Nephron progenitor cell (in vitro differentiated cells): ENCODE measurements at places on chromosomes 12 and 14.

DNA sequence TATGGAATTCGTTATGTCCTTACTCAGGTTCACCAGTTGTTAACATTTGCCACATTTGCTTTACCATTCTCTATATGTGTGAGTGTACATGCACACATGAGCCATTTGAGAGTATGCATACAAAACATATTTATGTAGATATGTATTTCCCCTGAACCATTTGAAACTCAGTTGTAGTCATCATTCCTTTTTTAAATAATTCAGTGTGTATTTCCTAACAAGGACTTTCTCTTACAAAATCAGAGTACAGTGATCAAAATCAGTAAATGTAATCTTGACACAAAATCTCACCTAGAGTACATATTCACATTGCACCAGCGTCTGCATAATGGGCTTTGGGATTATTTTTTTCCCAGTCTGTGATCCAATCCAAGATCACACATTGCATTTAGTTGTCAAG is 384.9 kb downstream of the DIO2 start:
- peaks cover 3% of the 10 kb centered on the region for H3K27me3 ChIP-seq
- H3K4me1 ChIP-seq, result peaks cover 47% of the 10 kb centered on the region
- H3K36me3 ChIP-seq, result peaks cover 14% of the 10 kb centered on the region
- no peak overlapping the region for H3K4me3 ChIP-seq
- no peak overlapping the region for H3K27ac ChIP-seq
- DNase-seq, result no peak

DNA sequence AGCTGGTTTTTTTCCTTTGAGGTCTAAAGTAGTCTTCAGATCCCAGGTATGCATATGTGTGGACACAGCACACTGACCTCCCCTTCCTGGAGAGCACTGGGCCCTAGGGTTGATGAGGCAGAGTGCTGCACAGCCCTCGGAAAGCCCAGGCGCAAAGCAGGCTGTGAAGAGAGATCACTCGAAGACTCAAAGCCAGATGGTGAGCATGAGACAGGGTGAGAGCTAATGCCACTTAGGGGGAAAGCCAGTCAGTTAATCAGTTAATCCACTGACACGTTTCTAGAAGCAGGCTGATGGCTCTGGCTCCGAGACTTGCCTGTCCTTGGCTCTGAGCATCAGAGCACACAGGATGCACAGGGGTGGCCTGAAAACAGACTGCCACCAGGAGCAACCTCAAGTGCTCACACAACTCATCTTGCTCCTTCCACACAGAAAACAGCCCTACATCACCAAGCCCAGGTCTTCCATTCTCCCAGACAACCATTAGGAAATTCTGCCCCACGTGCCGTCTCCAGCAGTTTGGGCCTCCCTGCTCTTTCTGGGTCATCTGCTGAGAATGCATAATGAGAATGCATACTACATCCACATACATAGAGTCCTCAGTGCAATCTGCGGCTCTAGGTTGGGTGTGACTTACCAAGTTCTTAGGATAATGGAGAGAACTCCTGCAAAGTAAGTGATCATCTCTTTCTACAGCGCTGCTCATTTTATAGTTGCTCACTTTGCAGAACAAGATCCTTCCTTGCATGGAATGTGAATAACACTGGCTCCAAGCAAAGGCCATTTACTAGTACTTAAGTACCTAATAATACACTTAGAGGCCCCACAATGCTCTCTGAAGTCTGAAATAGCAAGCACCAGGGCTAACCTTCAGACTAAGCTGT is 12.0 kb downstream of the AQP6 start:
- no peak overlapping the region for H3K4me3 ChIP-seq
- no peak for DNase-seq
- H3K27ac ChIP-seq, result peak overlapping the region; percentile 52
- peaks cover 59% of the 10 kb centered on the region for H3K4me1 ChIP-seq
- H3K27me3 ChIP-seq, result no peaks in the 10 kb centered on the region

- H3K36me3 ChIP-seq, result no peaks in the 10 kb centered on the region
- peak overlapping the region; percentile 63 for H3K27ac ChIP-seq
- no peak overlapping the region for H3K4me3 ChIP-seq
- peaks cover 63% of the 10 kb centered on the region for H3K4me1 ChIP-seq
- DNase-seq, result peak; percentile 30
- H3K27me3 ChIP-seq, result peaks cover 11% of the 10 kb centered on the region
These were observed 405.8 kb downstream of the MED13L start for GRCh38 chr12:115871714-115872113.

GRCh38 chr14:95077345-95077744 is 80.0 kb downstream of the DICER1 start:
- no peak for DNase-seq
- peaks cover 1% of the 10 kb centered on the region for H3K36me3 ChIP-seq
- H3K27ac ChIP-seq, result no peak overlapping the region
- peaks cover 5% of the 10 kb centered on the region for H3K27me3 ChIP-seq
- no peak overlapping the region for H3K4me3 ChIP-seq

DNA sequence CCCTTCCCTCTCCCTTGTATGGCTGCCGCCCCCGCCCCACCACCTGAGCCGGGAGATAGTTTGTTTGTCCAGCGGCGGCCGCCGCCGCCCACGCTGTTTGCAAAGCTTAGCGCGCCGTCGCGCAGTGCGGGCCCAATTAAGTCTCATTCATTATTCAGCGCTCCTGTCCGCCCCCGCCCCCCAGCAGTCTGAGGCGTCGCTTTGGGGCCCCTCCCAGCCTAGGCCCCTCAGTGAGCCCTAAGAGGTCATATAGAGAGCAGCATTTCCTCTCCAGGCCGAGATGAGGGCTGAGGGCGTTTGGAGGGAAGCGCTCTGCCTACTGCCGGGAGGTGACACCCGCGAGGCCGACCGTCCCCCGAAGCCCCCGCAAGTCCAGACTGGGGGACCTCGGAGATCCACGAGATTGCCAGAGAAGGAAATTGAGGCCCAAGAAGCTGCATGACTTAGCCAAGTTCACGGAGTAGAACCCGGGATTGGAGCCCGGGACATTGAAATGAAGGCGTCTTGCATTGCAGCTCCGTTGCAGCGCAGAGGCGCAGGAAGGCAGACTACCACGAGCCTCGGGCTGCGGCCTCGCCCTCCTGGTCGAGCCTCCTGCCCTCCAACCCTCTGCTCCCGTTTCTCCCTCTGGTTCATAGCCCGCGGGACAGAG is at the start of gene DNAJC22:
DNAJC22 (plus strand) TSS at position 230 of the 652 bp plus-strand sequence. CDS start 1,985 bp downstream, outside the sequence.
- H3K4me1 ChIP-seq, result peaks cover 51% of the 10 kb centered on the region
- H3K4me3 ChIP-seq, result peak within 1 kb of the TSS; percentile 78
- no peaks in the 10 kb centered on the region for H3K36me3 ChIP-seq

DNA sequence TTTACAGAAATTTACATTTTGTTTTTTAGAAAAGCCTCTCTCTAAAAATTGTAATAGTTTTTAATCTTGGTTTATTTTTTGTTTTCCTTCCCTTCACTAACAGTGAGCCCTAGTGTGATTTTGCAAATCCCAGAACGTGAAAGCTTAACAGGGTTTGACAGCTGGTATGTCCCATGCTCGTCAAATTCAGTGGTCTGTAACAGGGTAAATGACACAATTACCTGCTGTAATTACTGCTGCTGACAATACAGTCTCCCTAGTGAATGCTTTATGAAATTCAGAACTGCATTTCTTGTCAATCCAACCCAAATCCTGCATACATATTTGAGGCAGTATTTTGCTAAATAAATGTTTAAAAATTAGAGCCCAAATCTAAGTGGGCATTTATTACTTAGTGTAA is 249.2 kb downstream of the NELL2 start:
- H3K4me1 ChIP-seq, result peaks cover 30% of the 10 kb centered on the region
- no peak overlapping the region for H3K27ac ChIP-seq
- no peak overlapping the region for H3K4me3 ChIP-seq

- H3K4me3 ChIP-seq, result no peak overlapping the region
- H3K4me1 ChIP-seq, result peaks cover 9% of the 10 kb centered on the region
These were observed 364.5 kb downstream of the PDZRN4 start for GRCh38 chr12:41552588-41552987.

- no peak overlapping the region for H3K4me3 ChIP-seq
- peaks cover 23% of the 10 kb centered on the region for H3K4me1 ChIP-seq
- H3K36me3 ChIP-seq, result no peaks in the 10 kb centered on the region
- H3K27me3 ChIP-seq, result peaks cover 4% of the 10 kb centered on the region
These were observed 178.1 kb upstream of the DDHD1 start for GRCh38 chr14:53331247-53331646.

DNA sequence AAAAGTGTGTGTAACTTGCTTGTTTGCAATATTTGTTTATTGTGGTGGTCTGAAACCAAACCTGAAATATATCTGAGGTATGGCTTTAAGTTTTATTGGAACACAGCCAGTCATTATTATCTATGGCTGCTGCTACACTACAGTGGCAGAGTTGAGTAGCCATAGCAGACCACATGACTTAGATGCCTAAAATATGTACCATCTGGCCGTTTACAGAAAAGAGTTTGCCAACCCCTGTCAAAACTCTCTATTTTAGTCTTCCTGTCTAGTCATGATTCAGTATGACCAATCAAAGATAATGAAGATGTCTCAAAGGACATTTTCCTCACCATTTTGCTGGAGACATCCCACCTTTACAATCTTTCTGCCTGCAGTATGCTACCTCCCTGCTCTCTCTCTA is 242.3 kb downstream of the ANO6 start:
- H3K4me3 ChIP-seq, result no peak overlapping the region
- no peak overlapping the region for H3K27ac ChIP-seq
- peaks cover 2% of the 10 kb centered on the region for H3K27me3 ChIP-seq
- no peaks in the 10 kb centered on the region for H3K36me3 ChIP-seq
- DNase-seq, result no peak

- no peak for DNase-seq
- peaks cover 60% of the 10 kb centered on the region for H3K4me1 ChIP-seq
- no peak overlapping the region for H3K27ac ChIP-seq
- no peak overlapping the region for H3K4me3 ChIP-seq
- H3K27me3 ChIP-seq, result peaks cover 3% of the 10 kb centered on the region
- no peaks in the 10 kb centered on the region for H3K36me3 ChIP-seq
These were observed 100.0 kb downstream of the DUSP6 start for GRCh38 chr12:89252284-89252683.

DNA sequence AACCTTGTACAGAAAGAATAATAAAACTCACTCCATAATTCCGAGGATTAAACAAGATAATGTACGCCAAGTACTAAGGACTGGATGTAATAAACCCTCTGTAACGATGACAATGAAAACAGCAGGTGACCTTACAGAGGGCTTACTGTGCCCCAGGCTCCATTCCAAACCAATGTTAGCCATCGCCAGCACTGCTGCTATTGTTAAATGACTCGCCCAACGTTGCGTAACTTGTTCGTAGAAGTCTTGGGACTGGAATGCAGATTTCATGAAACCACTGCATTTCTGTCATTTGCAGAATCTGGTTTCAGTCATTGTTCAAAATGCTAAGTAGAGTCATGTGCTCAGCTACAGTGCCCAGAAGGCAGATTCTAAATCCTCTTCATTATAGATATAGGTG is 728 bp upstream of the STON2 start:
- no peaks in the 10 kb centered on the region for H3K4me1 ChIP-seq
- H3K36me3 ChIP-seq, result peaks cover 4% of the 10 kb centered on the region
- no peak overlapping the region for H3K27ac ChIP-seq
- no peaks in the 10 kb centered on the region for H3K27me3 ChIP-seq

GRCh38 chr12:27619308-27619707 is 76.9 kb upstream of the REP15 start:
- H3K4me3 ChIP-seq, result no peak overlapping the region
- no peak for DNase-seq
- H3K36me3 ChIP-seq, result peaks cover 13% of the 10 kb centered on the region
- H3K27me3 ChIP-seq, result no peaks in the 10 kb centered on the region

DNA sequence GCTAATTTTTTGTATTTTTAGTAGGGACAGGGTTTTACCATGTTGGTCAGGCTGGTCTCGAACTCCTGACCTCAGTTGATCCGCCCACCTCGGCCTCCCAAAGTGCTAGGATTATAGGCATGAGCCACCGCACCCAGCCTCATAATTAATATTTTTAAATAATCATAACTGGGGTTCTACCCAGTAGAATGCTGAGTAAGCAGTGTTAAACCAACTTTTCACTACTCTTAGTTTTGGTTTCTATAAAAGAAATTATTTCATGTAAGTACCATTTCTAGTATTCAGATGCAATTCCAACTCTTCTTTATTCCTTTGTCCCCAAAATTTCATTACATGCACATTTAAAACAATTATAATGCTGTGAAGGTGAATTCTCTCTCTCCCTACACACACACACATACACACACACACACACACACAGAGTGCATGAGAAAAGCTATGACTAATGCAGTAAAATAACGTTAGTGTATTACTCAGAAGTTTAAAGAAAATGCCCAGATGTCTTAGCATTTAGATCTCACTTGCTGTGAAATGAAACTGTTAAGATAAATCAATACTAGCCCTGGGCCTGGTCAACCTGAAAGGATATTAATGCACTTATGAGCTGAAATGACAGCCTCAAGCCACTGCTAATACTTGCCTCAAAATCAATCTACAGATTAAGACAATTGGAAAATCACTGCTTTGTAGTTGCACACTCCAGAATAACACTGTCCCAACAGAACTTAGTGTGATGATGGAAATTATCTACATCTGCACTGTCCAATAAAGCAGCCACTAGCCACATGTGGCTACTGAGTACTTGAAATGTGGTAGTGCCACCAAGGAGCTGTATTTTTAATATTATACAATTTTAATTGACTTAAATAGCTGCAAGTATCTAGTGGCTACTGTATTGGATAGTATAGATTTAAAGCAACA is 36.0 kb downstream of the PTPN21 start:
- no peak for DNase-seq
- peaks cover 36% of the 10 kb centered on the region for H3K4me1 ChIP-seq
- H3K27me3 ChIP-seq, result no peaks in the 10 kb centered on the region
- H3K36me3 ChIP-seq, result peaks cover 48% of the 10 kb centered on the region

DNA sequence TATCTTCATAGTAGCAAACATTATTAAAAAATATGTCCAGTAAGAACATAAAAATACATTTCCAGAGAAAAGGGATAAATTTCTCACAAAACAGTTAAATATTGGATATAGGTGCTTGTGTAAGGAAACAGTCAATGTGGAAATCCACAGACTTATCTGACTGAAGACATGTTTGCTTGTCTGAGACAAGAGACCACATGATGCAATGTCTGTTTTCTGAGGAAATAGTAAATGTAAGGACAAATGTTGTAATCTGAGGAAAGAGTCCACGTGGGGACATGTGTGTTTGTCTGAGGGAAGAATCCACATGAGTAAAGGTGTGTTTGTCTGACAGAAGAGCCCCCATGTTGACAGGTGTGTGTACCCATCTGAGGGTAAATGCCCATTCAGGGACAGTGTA is 1093.2 kb downstream of the TMEM121 start:
- no peak for DNase-seq
- H3K36me3 ChIP-seq, result peaks cover 3% of the 10 kb centered on the region

DNA sequence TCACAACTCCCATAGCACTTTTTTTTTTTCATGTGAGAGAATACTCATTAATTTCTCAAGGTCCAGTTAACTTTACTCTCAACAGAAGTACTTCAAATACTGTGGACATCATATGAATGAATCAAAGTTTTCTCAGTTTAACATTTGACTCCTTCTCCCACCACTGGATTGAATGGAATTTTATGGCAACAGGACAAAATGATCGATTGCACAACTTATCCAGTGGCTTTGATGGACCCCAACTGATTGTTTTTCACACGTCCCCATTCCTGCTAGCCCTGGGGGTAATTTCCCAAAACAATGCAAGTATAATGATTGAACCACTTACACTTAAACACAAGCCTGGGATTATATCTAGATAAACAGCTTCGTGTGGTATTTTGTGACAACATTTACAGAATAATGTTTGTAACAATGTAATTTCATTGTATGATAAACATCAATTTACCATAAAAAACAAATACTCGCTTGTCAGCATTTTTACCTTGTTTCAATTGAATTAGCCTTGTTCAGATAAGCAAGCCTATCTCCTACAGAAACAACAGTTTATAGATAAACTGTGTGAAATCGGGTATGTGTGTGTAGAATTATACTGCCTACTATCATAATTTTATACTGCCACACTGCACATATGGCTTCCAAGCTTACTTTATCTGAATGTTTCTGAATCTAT is 60.9 kb downstream of the SOX5 start:
- no peak overlapping the region for H3K4me3 ChIP-seq
- no peaks in the 10 kb centered on the region for H3K27me3 ChIP-seq
- peaks cover 4% of the 10 kb centered on the region for H3K4me1 ChIP-seq
- DNase-seq, result no peak
- H3K27ac ChIP-seq, result peak overlapping the region; percentile 2
